ENCODE measurements at places on chromosomes 5 and 9.

DNA sequence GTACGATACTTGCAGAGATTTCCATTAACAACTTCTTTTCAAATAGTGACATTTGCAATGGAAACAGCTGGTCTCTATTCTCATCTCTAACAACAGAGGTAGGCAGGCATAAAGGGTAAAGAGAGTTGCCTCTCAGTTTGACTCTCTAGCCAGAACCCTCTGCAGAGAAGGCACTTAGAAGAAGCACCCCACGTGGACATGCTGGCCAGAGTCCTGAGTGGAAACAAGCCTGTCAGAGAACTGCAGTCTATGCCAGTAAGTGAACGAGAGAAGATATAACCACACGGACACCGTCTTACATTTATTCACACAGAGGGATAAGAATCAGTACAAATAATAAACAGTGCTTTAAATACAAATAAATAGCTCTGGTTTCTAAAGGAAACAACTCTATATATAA, 11.0 kb upstream of the LHX6 start:
- no peak for DNase-seq

- no peak for DNase-seq
Observed at GRCh38 chr9:107805201-107805600, 315.6 kb upstream of the KLF4 start.

DNA sequence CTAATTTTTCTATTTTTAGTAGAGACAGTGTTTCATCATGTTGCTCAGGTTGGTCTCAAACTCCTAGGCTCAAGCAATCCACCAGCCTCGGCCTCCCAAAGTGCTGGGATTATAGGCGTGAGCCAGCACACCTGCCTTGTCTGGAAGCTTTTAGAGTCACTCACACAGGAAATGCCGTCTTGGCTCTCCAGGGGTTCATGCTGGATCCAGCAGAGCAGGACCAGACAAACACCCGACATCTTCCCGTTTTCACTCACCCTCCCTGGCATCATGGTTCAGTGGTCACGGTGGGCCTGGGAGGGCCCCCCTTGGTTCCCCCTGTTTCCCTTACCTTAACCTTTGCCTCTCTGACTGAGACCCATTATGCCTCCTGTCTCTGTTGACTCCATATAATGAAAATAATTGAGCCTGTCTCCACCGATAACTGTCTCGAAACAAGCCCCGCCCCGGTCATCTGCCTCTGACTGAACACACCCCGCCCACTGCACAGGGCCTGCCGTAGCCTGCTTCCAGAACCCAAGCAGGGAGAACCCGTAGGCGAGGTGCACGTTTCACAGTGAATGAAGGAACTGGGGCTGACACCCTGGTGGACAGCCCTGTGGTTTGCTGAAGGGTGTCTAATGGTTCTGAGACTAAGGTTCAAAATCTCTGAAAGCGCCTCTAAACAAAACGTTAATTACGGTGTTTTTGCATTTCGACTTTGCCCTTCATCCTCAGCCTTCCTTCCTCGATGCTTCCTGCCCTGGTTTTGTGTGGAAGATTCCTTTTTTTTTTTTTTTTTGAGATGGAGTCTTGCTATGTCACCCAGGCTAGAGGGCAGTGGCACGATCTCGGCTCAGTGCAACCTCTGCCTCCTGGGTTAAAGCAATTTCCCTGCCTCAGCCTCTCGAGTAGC, 39.7 kb upstream of the SPRY4 start:
- no peak for DNase-seq

DNA sequence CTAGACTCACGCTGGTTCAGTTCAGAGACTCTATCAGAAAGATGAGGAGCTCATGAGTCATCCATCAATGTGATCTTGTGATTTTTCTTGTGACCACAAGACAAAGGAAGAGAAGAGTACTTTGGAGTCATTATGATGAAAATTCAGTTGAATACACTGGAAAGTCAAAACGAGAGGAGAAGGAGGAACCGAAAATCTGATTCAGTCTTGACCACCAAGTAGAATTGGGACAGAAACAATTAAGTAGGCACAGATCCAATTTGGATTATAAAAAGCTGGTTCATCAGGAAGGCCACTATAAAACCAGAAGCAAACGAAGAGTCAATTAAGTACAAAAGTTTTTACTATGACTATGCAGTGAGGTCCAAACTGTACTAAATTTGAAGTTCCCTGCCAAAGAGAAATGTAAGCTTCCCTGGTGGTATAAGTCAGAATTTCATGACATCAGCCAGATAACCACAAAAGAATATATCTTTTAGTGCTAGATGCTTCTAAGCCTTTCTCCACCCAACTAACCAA, 90.9 kb downstream of the THBS4 start:
- no peak for DNase-seq

DNA sequence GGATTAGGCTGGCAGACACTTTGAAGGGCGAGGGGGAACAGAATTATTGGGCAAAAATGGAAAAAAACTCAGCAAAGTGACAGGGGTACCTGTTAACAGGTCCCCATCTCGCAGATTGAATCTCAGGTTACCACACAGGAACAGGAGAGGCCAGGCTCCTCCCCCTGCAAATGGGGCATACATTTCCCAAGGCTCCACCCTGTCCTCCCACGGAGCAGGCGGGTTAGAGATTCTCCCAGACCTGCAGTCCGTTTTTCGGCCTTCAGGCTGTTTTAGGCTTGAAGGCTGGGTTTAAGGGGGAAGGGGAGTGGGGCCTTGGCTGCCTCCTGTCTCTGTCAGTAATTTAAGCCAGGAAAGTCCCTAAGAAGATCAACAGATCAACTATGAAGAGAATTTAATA, 42.7 kb downstream of the LRRC70 start:
- DNase-seq = no peak

GRCh38 chr5:107469485-107470294, 201.0 kb downstream of the EFNA5 start:
- DNase-seq = no peak

GRCh38 chr9:136634904-136635303, 27.8 kb upstream of the EGFL7 start:
- DNase-seq = no peak

GRCh38 chr5:108528655-108529054, 146.8 kb upstream of the FBXL17 start:
- no peak for DNase-seq

- DNase-seq = no peak
Observed at GRCh38 chr5:75603371-75603770, 7.9 kb upstream of the ANKDD1B start.

- DNase-seq = peak; percentile 44
Observed at GRCh38 chr9:36008774-36009300, 27.9 kb upstream of the RECK start.

- no peak for DNase-seq
Observed at GRCh38 chr5:132076983-132077382, 3.4 kb downstream of the CSF2 start.

- DNase-seq = no peak
Observed at GRCh38 chr9:132319421-132320110, 35.2 kb downstream of the SETX start.

DNA sequence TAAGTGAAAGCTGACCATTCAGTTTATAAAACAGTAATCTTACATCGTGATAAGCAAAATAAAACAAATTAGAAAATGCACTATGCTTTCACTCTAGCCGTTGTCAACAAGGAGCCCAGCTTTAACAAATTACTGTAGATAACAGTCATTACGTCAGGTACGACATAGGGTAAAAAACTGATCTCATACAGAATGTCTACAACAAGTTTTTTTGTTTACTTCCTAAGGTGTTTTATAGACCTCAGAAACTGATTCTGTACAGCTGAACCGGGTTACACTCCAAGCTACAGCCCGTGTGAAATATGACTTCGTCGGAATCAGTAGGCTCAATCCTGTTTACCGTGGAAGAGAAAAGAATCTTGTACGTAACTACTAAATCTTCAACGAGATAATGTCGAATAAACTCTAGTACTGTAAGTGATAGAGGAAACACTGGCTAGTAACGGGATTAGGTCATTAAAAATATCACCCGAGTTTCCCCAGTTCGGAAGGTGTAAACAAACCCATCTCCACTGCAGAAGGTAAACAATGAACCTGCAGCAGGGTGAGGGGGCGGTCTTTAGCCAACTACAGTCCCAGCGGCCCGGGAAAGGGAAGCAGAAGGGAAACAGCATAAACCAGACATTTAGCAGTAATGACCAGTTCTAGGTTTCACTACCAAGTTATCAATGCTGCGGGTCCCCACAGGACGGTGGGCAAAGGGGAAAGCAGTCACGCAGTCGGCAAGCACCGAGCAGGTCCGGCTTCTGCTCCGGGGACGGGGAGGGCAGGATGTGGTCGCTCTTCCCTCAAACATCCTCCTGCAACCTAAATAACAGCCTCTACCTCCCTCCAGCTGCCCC, 1.1 kb downstream of the RICTOR start:
- peak; percentile 35 for DNase-seq

- peak; percentile 1 for DNase-seq
Observed at GRCh38 chr5:89043676-89044075, 160.7 kb upstream of the MEF2C start.

DNA sequence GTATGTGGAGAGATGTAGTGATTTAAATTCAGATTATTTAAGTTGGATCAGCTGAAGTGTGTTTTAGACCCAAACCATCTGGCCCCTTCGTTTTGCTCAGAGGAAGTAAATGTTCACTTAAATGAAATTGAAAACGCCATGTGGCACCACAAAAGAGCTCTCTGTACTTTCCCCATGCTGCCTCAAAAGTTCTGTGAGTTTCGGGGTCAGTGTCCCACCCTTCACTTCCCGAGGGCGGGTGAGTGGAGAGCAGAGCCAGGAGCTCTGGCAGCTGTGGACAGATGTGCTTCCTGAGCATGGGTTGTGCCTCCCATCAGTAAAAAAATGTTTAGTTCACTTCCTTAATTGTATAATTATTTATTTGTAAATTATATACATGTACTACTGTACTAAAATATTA, 48.4 kb downstream of the PSD2 start:
- DNase-seq = no peak

- no peak for DNase-seq
Observed at GRCh38 chr5:87184605-87185004, 83.1 kb upstream of the RASA1 start.

- DNase-seq = no peak
Observed at GRCh38 chr5:22250528-22250927, 602.6 kb downstream of the CDH12 start.

GRCh38 chr9:124813501-124814163, 36.7 kb downstream of the OLFML2A start:
- no peak for DNase-seq

DNA sequence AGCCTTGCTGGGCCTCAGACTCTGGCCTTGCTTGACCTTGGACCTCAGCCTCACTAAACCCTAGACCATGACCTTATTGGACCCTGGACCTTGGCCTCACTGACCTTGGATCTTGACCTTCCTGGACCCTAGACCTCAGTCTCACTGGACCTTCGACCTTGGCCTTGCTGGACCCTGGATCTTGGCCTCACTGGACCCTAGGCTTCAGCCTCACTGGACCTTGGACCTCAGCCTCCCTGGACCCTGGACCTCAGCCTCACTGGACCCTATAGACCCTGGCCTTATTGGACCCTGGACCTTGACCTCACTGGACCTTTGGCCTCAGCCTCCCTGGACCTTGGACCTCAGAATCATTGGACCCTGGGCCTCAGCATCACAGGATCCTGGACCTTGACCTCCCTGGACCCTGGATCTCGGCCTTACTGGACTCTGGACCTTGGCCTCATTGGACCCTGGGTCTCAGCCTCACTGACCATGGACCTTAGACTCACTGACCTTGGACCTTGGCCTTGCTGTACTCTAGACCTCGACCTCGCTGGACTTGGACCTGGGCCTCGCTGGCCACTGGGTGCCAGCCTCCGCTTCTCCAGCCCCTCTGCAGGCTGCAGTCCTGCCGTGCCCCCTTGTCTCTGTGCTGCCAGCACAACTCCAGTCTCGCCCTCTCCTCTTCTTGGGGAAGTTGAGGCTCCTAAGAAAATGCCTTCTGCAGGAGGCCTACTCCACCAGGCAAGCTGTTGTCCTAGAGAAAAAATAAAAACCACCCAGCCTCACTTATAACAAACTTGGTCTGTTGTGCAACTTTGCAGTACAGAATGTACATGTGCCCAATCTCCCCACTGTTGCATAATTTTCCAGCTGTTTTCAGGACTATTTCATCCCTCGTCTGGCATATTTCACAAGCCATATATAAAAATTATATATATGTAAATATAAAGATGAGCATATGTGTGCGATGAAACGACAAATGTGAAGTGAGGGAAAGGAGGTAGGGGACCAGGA, 11.0 kb upstream of the ADAMTS2 start:
- no peak for DNase-seq

DNA sequence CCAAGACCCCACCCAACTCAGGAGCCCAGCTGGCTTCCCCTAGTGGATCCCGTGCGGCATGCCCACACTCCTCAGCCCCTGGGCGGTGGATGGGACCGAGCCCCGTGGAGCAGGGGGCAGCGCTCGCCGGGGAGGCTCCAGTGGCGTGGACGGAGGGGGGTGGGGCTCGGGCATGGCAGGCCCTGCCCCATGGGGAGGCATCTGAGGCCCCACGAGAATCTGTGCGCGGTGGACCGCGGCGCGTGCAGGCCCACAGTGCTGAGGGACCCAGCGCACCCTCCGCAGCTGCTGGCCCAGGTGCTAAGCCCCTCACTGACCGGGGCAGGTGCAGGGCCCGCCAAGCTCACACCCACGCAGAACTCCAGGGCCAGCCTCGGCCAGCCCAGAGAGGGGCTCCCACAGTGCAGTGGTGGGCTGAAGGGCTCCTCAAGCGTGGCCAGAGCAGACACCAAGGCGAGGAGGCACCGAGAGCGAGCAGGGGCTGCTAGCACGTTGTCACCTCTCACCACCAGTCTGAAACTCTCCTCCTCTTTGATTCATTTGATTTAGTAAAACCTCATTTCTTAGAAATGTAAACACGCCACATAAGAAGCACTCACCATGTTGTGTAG, 25.6 kb downstream of the RNF130 start:
- no peak for DNase-seq

GRCh38 chr9:134944351-134944802, 26.7 kb upstream of the FCN1 start:
- DNase-seq = no peak

DNA sequence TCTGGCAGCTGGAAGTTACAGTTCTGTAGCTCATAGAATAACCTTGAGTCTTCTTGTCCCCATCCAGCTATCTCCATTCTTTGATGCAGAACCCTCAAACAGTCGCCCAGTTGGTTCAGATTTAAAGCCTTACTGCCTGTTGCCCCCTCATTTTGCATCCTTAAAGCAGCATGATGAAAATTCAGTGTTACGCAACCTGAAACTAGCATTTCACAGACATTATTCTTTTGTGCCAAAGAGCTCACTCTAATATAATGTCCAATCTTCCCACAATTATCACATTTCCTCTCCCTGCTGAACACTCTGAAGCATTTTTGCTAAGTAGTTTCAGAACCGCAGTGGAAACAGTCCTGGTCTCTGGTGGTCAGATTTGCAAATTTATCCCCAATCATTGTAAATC, 318.0 kb downstream of the PSAT1 start:
- no peak for DNase-seq

- DNase-seq = no peak
Observed at GRCh38 chr9:134617836-134618162, 23.8 kb upstream of the COL5A1 start.
